ENCODE measurements at places on chromosomes 1 and 21.

DNA sequence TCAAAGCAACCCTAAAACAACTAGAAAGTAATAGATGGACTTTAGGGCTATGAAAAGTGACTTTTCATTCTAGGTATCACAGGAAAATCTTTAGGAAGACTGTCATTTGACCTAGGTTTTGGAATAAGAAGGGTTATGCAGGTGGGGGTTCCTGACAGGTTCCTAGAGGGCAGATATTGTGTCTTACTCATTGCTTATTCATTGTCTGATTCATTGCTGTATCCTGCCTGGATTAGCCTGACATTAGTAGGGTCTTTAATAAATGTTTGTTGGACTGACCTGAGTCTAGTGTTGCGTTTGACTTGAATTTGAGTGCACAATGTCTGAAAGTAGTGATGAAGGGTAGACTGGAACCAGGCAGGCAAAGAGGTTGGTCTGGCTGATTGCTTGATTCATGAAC lies 6.0 kb downstream of the FNBP1L start:
- no peak for DNase-seq

DNA sequence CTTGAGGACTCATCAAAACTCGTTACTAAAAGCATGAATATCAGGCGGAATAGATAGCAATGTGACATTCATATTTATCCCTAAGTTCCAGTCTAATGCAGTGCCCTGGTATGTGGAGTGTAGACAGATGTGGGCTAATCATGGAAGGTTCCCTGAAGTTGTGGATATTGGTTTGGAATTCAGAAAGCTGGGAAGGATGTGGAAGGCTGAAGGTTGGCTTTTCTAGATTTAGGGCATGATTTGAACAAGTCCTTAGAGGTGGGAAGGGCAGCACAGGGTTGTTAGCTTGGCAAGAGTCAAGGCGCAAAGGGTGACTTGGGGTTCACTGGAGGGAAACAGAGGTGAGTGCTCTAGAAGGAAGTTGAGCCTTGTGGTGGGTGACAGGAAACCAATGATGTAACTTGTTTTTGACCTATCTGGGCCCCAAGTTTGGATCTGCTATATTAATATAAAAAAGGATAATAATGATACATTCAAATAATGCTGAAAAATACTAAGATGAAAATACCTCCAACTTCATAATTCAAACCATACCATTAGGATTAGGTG lies 21.9 kb downstream of the LGALS8 start:
- DNase-seq: no peak

DNA sequence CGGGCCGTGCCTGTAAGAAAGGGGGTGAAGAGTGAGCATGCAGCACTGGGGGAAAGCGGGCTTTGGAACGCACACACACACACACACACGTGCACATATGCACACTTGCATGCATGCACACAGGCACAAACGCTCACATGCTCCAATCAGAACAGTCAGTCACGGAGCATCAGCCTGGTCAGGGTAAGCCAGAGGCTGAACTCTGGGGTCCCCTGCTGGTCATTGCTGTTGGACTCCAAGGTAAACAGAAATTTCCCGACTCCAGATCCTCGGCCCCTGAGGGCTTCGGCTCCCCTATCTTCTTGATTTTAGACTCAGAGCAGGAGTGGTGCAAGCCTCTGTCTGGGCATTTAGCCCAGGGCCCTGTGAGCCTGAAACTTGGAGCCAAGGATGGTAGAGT lies 54.2 kb downstream of the SYT2 start:
- DNase-seq: no peak

GRCh38 chr1:12047120-12047876 lies 15.8 kb upstream of the TNFRSF8 start:
- DNase-seq: no peak

DNA sequence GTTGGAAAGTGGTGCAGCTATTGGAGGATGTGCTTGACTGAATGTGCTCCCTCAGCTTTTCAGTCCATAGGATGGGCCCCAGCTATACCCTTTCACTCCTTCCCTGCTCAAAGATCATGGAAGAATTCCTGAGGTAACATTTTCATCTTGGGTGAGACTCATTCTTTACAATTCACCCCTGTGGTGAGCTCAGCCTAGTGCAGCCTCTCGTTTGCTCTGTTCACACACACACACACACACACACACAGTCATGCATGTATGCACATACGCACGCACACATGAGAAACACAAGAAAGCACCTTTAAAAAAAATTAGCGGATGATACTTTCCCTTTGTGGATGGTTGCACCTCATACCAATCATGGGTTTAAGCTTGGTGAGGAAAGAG lies 25.8 kb downstream of the CCN1 start:
- no peak for DNase-seq

DNA sequence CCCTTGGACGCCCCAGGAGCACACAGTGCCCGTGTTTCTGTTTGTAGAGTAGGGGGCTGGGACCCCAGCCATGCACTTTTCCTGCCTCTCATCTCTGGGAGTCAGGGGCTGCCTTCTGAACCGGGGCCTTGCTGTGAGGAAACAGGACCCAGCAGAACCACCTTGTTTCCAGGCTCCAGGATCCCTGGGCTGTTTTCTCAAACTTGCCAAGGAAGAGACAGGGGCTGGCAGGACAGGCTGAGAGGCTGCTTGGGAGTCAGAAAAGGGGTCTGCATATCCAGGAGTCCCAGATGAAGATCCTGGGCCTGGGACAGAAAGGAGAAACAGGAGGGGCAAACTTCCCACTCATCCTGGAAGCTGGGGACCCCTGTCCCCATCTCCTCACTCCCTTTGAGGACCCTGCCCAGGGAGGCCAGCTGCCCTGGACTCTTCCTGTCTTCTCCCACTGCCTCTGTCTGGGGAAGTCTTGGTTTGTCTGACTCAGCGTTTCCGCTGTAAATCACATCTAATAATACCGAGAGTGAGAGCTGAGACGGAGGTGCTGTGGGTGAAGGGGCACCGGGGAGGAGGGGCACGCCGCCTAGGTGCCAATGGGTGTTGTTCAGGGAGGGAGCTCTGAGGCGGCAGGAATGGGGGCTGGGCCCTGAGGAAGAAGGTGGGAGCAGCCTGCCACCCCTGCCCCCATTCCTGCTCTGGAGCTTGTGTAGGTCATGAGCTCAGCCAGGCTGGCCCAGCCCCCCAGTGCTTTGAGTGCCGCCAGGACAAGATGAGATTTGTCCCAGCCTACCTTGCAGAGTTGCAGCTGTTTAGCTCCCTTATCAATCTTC lies 16.7 kb downstream of the POU3F1 start:
- DNase-seq: no peak

- DNase-seq: no peak
These were observed 95.0 kb downstream of the SGIP1 start for GRCh38 chr1:66628926-66629325.

- DNase-seq: no peak
These were observed 61.4 kb upstream of the FMN2 start for GRCh38 chr1:240030236-240030635.

DNA sequence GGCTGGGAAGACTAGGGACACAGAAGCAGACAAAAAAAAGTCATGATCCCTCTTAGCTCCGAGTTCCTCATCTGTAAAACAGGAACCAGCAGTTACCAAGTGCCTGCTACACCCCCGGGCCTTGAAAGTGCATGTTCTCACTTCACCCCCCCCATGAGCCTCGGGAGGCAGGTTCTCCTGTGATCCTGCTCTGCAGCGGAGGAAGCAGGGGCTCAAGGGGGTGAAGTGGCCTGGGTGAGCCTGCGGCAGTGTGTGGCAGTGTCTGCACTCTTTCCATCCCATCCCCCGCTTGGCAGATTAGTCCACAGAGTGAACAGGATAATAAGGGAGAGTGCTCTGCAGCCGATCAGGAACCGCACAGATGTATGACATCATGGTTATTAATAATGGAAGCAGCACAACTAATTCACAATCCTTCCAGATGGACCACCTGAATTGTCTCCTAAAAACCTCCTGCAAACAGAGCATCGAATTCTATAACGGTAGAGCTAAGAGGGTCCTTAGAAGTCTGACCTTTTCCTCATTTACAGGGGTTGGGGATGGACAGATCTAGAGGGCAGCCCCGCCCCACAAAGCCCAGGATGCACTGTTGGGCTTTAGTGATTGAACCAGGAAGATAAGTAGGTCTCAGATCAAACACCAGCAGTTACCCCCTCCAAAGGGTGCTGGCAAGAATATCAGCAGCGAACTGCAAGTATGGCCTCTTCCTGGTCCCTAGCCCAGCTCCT lies 174.1 kb upstream of the EDN2 start:
- no peak for DNase-seq

GRCh38 chr1:79708646-79709265 lies 702.2 kb upstream of the ADGRL4 start:
- no peak for DNase-seq

DNA sequence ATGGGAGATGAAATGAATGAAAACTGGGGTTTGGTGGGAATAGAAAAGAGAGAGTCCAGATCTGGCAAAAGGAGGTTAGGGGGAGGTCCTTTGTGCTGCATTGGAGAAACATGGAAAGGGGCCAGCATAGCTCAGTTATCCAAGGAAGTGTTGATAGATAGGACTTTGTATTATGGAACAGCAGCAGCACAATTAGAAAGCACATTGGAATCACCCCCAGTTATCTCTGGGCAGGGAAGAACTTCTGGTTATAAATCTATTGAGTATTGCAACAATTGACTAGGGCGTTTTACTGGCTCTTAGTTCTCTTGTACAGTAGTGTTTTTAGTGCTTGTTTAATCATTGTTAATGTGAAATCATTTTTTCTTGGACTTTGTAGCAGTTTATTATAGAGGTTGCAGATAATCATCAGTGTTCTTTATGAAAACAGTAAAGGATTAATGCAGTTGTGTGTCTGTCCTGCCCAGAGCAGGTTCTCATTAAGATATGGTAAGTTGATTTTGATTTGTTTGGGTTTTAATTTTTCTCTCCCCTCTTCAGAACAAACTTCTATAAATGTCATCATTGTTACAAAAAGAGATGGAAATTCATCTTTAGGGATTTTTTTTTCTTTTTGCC lies 76.6 kb downstream of the NR5A2 start:
- no peak for DNase-seq

DNA sequence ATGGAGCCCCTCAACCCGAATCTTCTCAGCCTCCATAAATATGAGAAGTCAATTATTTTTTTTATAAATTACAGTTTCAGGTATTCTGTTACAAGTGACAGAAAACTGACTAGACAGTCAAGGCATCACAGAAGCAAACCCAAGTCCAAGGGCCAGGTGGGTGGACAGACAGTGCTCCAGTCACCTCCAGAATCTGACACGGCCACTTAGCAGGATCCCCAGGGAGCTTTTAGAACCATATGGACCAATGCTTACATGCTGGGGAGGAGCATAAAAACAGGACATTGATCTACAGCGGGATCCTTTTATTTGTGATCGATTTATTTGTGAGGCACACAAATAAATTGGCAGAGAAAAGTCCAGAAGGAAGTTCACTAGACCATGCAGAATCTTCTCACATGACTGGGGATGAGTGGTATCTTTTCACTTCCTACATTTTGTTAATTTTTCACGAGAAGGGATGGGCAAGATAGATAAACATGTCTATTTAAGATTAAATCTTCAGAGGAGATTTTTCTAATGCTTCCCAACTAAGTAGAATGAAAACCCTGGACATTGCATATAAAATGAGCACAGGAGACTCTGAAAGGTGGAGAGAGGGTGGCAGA lies 15.0 kb downstream of the ZNF496 start:
- no peak for DNase-seq

GRCh38 chr21:45094412-45094811 lies 20.0 kb downstream of the ADARB1 start:
- DNase-seq: no peak

- no peak for DNase-seq
These were observed 49.3 kb upstream of the RABGAP1L start for GRCh38 chr1:174110053-174110452.

GRCh38 chr1:227333423-227333822 lies 15.1 kb upstream of the CDC42BPA start:
- no peak for DNase-seq

DNA sequence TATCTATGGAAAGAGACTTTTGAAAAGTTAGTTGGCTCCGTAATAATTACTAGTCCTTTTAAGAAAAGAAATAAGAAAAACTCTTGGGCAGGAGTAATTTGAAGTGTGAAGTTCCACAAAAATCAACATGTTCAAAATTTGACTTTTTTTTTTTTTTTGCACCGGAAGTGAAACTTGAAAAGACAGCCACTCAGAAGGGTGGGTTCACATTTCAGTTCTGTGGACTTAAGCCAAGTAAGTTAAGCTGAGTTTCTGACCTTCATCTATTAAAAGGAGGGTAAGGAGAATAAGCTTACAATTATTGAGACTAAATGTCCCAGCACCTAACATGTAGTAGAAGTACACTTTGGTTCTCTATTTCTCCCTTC lies 11.0 kb downstream of the RO60 start:
- no peak for DNase-seq

DNA sequence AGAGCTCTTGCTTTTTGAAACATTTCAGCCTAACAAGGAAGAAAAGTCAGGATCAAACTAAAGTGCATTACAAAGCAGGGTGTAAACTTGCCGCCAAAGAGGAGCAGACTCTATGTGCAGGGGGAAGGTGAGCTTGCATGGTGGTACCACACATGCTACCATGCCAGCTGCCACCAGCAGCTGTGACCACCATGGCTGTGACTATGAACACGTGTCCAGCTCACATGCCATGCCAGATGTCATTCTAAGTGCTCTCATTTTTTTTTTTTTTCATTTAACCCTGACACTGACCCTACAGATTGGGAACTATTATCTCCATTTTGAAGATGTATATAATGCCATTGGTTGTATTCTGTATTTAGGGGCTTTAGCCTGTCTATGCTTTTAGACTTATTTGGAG lies 79.0 kb downstream of the PCP4 start:
- no peak for DNase-seq

DNA sequence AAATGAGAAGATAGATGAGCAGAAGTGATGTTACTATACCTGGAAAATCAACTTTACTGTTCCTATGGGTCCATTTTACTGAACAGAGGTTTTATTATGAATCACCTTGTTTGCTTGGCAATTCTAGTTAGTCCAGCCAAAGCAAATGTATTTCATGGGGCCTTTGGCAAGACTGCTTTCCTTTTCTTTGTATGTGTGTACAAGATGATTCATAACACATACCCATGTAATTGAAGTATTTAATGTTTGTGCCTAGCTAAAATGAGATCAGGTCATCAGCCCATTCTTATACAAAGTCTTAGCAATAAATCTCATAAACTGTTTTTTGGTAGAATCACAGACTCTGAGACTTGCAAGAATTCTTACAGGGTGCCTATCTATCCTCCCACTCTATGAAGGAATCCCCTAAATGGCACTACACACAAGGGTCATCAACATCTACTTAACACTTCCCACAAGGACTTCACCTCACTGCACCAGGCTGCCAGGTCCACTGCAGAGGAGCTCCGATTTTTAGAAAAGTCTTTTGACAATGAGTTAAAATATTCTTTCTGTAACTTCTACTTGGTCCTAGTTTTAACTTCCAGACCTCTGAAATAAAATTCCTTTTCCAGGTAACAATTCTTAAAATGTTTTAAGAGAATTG lies 58.5 kb downstream of the LPAR3 start:
- no peak for DNase-seq

- no peak for DNase-seq
These were observed 66.1 kb upstream of the RHOU start for GRCh38 chr1:228669242-228669585.

GRCh38 chr1:54695221-54695620 lies 20.4 kb upstream of the TTC4 start:
- no peak for DNase-seq

GRCh38 chr1:116942344-116942743 lies 32.6 kb downstream of the PTGFRN start:
- DNase-seq: no peak

- no peak for DNase-seq
These were observed 12.6 kb upstream of the MNDA start for GRCh38 chr1:158818560-158818959.

GRCh38 chr1:248841702-248842395 lies 3.8 kb downstream of the ZNF672 start:
- no peak for DNase-seq

GRCh38 chr1:25174363-25174729 lies 58.0 kb downstream of the SYF2 start:
- no peak for DNase-seq
